Pericardium fibroblast (primary cell): ENCODE measurements at places on chromosomes 4 and X. TPM values are rescaled to one million over a fixed set of nuclear protein-coding genes. Genes with fewer than 3 reads are reported as not detected.

The ITGB1BP2 gene
- total RNA-seq: 0.23 and 2.0 TPM in 2 replicates

The XAGE1A gene
- not detected in 2 replicates for total RNA-seq

The DUSP21 gene
- total RNA-seq: not detected in 2 replicates

The TMEM47 gene
- 35.8 and 38.6 TPM in 2 replicates for total RNA-seq

The SPANXA2 gene
- not detected in 2 replicates for total RNA-seq

The SPP1 gene
- 7.8 TPM in 1 of 2 replicates, not detected in the other for total RNA-seq

The SYTL4 gene
- 3.1 and 5.0 TPM in 2 replicates for total RNA-seq

The HPGDS gene
- not detected in 2 replicates for total RNA-seq
